ENCODE measurements at places on chromosomes 7 and 10. TPM values are rescaled to one million over a fixed set of nuclear protein-coding genes. Genes with fewer than 3 reads are reported as not detected.
A peak's percentile ranks its signal among the peaks of the same experiment; 100 is the strongest.

SMIM30 gene
- total RNA-seq: 65.4 TPM

LOXL4 gene
- not detected for total RNA-seq

SLC26A4 gene
- total RNA-seq: 0.03 TPM

DNA sequence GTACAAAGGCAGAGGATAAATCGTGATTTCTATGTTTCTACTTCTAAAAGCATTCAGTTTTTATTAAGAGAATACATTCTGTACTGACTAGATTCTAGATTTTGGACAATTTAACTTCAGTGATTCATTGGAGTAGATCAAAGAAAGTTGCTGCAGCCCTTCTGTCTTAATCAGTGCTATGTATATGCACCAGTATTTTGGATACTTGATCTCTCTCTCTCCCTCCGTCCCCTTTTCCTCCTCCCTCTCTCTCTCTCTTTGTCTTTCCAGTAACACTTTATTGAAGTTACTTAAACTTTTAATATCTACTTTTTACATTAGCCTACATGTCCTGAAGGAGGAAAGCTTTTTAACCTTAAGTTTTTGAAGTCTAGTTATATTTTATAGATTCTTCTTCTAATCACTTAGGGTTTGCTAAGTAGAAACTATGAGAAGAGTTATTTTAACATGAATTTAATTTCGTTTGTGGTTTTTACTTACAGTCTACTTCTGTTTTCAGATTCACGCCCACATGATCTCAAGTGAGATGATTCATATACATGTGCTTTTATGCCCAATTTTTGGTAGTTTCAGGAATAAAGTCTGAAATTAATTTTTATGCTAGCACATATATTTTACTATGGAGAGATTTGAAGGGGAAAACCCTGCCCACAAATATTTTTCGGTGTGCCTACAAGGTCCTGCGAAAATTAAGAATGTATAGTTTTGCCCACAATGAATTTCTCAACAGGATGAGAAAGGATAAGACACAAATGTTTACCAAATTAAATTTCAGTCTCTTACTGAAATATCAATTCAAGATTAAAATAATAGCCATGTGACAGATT lies 9.1 kb downstream of the MDFIC start:
- no peak for DNase-seq

- peak; percentile 50 for DNase-seq
Measured at GRCh38 chr10:103277713-103278536, 987 bp downstream of the INA start.

- no peak for DNase-seq
Measured at GRCh38 chr10:60424971-60425370, 35.3 kb upstream of the ANK3 start.

DNA sequence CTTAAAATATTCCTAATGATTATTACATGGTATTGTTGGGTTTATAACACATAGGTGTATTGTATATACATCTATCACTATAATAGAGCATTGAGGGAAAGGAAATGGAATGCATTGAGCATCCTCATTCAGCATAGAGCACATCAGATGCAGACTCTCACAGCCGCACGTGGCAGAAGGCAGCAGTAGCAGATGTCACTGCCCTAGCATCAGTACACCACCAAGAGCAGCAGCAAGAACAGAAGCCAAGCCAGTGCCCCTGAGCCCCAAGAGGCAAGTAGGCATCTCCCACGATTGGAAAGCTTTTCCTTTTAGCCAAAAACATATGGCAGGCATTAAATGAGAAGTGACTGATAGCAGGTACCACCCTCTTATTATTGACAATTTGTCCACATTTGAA lies 510.0 kb downstream of the TNS3 start:
- DNase-seq: no peak

GRCh38 chr10:118850418-118851061 lies 95.8 kb upstream of the CACUL1 start:
- DNase-seq: peak; percentile 38

GRCh38 chr7:149310113-149310836 lies 48.3 kb downstream of the ZNF783 start:
- peak; percentile 35 for DNase-seq

DNA sequence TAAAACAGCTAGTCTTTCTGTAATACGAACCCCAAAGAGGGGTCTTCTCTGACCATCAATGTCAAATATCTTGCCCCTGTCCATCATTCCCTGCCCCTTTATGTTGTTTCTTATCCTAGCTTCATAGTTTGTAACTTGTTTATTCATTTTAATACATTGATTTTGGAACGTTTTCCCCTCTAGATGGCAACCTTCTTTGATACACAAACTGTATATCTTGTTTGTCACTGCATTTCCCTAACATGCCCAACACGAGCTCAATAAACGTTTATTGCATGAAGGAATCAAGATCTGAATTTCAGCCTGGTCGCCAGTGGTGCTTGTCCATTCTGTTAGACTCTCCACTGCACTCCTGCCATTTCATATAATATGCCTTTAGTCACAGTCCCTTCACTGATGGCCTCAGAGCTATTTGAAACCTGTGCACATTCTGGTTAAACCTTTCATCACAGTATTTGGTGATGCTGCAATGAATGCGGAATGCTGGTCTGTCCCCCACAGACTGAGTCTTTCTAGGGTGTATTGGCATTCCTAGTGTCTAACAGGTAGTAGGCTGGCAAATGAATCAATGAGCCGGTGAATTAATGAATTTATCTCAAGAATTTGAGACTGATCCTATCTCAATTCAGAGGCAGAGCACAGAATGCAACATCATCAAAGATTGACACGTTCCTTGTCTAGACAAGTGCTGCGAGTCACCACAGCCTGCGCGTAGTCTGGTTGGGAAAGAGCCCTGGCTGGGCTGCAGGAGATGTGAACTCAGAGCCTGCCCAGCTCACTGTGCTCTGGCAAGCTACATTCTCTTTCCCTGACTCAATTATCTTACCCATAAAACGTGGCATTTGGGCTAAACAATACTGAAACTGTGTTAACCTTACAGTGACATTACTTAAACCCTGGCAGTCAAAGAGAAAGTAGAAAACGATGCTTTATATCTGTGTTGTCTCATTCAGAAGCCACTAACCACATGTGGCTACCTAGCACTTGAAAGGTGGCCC lies 55.2 kb upstream of the FRMD4A start:
- DNase-seq: no peak

DNA sequence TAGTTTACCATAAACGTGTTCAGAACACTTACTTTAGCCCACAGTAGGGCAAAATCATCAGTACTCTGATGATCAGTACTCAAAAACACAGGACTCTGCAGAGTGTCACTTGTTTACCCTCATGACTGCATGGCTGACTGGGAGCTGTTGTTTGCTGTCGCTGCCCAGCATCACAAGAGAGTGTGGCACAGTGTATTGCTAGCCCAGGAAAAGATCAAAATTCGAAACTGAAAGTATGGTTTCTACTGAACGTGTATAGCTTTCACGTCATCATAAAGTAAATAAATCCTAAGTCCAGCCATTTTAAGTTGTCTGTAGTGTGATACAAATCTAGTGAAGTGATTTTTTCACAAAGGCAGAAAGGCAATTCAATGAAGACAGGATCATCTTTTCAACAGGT lies 184.6 kb downstream of the RAMP3 start:
- DNase-seq: no peak

DNA sequence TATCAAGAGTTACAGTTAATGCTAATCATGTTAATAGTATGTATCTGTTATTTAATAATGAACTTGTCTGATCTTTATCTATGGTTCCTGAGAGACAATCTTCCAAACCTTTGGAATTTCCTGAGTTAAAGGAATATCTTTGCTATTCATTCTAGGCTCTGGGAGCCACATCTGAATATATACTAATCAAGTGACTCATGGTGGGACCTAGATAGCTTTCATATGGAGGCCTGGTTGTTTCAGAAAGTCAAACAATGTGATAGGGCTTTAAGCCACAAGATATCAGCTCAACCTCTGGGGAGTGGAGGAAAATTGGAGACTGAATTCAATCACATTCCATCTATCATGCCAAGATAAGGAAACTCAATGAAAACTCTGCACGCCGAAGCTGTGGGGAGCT lies 746.4 kb downstream of the TNS3 start:
- DNase-seq: no peak

DNA sequence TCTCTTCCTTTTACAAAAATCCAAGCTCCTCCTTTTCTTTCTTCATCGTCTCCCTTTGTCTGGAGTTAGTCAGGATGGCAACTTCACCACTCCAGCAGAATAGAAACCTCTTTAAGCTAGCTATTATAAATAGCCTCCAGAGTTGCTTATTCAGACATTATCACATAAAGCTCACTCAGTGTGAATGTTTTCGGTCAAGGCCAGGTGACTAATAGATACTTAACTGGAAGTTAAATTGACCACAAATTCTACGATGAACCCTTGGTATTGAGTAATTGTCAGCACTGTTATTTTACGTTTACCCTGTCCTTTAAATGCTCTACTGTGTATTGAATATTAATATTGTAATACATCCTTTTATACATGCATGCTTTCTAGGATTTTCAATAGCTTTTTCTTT lies 340.4 kb downstream of the OTUD1 start:
- no peak for DNase-seq

DNA sequence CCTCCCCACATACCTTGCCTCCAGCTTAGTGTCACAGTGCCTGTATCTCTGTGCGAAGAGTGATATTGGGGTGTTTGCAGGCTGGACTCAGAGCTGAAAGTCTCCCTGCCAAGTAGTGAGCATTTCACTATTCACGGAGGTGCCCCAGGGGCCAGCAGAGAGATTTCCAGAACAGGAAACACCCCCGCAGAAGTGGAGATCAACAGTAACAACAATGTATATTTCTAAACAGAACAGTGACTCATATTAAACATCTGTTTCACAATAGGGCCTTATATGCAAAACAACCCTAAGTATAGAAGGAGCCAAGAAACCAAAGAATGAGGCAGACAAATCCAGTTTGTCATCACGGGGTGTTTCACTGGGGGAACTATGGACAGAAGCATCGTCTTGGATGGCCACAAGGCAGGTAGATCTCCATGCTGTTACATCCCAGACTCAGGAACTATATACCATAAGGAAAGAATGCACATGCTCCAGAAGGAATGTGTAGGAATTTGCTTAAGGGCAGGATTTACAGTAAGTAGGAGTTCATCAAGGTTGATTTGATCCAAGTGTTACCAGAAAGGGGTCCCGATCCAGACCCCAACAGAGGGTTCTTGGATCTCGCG lies 29.3 kb upstream of the CCL24 start:
- DNase-seq: no peak

DNA sequence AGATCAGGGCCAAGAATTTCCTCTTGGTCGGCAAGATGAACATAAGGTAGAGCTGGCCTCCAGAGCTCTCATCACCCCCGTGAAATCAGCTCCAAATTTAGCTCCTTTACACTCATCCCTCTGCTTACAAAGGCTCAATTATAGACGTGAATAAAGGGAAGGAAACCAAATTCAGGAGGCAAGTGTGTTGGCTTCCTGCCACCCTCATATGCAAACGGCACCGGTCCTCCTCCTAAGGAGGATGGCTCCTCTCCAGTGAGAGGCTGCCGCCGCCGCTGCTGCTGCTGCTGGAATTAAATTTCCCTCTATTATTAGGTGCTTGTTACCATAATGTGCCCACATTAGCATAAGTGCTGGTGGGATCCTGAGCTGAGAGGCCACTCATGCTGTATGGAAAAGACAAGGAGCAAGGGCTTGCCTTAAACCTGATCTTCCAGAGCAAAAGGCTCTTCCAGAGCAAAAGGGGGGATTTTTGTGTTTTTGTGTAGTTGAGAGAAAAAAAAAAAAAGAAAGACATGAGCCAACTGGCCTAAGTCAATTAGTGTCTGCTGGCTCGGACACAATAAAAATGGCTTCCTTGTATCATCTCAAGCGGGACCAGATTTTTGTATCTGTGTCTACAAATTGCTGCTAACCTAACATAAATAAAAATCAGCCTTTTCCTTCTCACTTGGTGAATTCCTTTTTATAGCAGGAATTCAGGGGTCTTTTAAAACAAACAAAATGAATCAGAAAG lies 68.4 kb downstream of the CDHR3 start:
- DNase-seq: peak; percentile 92

DNA sequence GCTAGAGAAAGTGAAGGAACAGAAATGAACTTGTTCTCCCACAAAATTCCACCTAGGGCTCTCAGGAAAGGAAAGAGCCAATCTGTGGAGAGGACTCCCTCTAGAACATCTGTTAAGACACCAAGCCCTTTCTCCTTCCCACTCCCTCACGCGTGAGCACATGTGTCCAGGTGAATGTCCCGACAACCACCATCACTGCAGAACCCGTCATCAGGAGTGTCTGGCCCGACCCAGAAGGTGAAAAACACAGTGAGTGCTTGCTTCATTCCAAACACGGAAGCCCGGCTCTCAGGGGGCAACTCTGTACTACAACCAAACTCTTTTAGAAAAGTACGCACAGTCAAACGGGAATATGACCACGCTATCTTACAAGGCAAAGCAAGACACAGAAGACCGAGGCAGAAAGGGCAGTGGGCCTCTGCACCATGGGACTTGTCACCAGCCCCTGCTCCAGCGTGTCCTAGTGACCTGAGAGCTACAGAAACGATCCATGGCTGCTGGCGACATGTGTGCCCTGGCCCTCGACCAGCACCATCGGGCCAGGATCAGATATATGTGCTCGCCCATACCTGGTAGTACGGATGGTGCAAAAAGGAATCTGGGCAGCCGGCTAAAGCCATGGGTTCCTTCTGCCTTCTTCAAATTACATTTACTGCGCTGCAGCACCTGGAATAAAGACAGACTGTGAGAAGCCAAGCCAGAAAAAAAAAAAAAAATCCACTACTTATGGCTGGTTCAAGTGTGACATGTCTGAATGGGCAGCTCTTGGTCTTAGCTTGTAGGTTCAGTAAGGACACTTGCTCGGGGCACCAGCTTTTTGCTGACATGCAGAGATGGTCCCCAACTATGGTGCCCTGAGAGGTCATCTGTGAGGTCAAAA lies 50.8 kb downstream of the GRB10 start:
- DNase-seq: no peak
